ENCODE measurements at places on chromosomes 1 and 21. TPM values are rescaled to one million over a fixed set of nuclear protein-coding genes. Genes with fewer than 3 reads are reported as not detected.
A peak's percentile ranks its signal among the peaks of the same experiment; 100 is the strongest.

Gene RIPPLY3
- 0.18 TPM for total RNA-seq

DNA sequence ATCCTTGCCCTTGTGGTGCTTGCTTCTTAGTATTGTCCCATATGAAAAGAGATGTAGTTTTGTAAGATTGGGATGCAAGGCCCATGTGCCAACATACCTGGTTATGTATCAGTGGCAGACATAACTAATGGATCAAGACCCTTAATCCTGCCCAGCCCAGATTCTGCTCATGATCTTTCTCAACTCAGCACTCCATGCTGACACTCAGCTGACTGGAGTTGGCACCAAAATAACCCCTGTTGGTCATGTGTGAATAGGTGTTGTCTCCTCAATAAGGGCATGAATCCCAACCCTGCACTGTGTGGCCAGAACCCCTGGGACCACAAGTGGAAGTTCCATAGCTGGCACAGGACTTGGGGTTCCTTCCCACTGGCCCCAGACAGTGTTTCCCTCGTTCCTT is 13.9 kb upstream of the CNR2 start:
- no peak for DNase-seq

GRCh38 chr1:231139125-231139649 is 22.7 kb upstream of the TRIM67 start:
- DNase-seq, result no peak

DNA sequence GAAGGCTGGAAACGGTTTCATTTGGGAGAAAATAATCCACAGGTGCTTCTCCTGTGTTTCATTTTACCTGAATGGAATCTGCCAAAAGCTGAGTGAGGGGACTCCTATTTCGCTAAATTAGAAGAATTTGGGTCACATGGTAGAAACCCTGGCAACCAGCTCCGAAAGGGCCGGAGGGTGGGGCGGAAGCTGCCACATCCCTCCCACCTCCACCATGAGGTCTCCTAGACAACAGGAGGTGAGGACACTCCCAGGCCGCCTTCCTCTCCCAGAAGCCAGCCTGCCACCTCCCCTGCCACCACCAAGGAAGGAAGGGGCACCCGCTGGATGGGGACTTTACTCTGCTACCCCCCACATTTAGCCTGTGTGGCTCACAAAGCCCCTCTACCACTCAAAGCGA is 199.9 kb upstream of the ZC3H12A start:
- no peak for DNase-seq

Gene USH2A
- 0.44 TPM for total RNA-seq

- DNase-seq, result no peak
These were observed 7.5 kb downstream of the DMAP1 start for GRCh38 chr1:44220755-44221154.

GRCh38 chr1:92299477-92300150 is 755 bp downstream of the RPAP2 start:
- no peak for DNase-seq

Gene SLAMF6
- not detected for total RNA-seq

DNA sequence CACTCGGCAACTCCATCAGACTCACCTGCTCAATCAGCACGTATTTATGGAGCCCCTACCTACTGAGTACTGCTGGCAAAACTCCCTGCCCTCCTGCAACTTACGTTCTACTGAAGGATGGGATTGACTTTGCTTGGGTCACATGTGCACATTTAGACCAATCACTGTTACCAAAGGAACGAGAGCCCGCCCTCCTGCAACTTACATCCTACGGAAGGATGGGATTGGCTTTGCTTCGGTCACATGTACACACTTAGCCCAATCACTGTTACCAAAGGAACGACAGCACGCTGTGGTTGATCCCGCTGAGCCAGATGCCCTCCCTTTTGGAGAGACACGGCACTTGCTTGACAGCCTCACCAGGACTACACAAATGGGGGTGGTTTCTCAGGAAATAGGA is 46.0 kb downstream of the UBIAD1 start:
- no peak for DNase-seq

Gene HHIPL2
- 0.11 TPM for total RNA-seq

Gene LORICRIN
- not detected for total RNA-seq

- DNase-seq, result no peak
These were observed 34.8 kb upstream of the NPL start for GRCh38 chr1:182754543-182755314.

GRCh38 chr1:36603461-36603860 is 120.7 kb upstream of the CSF3R start:
- DNase-seq, result no peak

- DNase-seq, result peak; percentile 56
These were observed 84.9 kb upstream of the SLC44A3 start for GRCh38 chr1:94734963-94735901.

- DNase-seq, result no peak
These were observed 3.8 kb upstream of the SLC26A9 start for GRCh38 chr1:205947024-205947423.

DNA sequence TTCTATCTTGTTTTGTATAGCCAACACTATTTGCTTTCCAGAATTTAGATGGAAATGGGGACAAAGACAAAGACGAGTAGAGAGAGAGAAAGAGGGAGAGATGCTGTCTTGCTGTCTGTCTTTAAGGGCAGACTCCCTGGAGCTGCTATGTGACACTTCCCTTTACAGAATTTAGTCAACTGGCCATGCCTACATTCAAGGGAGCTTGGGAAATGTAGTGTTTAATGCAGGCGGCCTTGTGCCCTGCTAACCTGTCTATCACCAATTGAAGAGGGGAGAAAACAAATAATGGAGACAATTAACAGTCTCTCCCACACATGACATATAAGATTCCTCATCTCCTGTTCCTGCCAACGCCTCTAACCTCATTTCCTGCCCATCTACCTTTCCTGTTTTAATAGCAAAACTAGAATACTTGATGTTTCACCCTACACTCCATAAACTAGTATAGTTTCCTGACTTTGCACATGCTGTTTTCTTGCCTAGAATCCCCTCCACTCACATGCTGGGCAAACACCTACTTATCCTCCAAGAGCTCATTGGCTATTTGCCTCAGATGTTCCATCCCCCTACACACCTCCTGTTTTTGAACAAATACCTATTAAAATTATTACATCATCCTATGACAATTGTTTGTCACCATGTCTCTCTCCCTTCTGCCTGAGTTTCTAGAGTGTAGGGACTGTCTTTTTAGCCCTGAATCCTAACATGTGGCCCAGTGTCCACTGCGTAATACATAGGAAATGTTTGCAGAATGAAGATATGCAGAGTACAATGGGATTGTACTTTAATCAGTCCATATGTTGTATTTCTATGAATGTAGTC is 117.2 kb downstream of the SLC25A24 start:
- no peak for DNase-seq

GRCh38 chr1:15985611-15986297 is 9.9 kb upstream of the ZBTB17 start:
- no peak for DNase-seq

DNA sequence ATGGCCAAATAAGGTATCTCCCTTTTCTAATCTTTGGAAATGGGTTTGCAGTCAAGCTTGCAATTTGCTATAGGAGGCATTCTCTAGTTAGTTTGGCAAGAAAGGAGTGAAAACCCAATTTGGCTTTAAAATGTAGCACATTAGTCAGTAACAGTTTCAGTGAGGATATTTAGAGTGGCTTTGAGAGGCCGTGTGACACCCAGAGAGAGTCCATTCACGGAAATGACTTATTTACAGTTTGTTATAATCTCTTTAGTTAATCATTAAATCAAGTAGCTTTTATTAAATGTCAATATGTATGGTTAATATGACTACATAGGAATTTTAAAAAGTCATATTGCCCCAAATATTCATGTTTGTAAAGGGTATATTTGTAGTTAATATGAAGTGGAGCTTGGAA is 9.6 kb downstream of the ZBTB18 start:
- DNase-seq, result no peak

Gene COL8A2
- total RNA-seq, result 1.1 TPM

DNA sequence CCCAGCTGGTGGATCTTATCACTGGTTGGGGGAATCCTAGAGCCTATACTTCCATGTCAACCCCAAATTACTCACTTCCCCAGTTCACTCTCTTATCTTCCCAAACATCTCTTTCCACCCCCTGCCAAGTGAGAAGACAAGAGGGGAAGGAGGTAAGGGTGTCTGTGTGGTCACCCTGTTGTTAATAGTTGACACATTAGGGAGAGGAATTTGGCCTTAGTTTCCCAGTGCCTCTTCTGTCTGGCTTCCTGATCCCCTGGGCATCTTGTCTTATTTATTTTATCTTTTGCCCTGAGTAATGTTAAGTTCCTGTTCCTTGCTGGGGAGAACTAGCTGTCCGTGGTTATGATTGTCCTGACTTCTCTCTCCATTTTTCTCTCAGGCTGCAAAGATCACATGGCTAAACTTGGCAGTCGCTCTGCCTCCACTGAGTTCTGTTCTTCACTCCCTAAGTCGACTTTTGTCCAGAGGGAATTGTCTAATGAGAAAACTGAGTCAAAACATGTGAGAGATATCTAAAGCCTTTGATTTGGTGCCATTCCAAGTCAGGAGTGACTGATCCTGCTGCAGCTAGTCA is 157.1 kb upstream of the SYT6 start:
- DNase-seq, result no peak

- no peak for DNase-seq
These were observed 60.3 kb upstream of the CSF3R start for GRCh38 chr1:36542962-36543515.

- peak; percentile 93 for DNase-seq
These were observed 59.4 kb upstream of the ASB17 start for GRCh38 chr1:75991497-75992114.

Gene CLCN6
- 23.3 TPM for total RNA-seq

Gene SGIP1
- total RNA-seq, result not detected

GRCh38 chr1:15226388-15227255 is 20.4 kb upstream of the FHAD1 start:
- DNase-seq, result peak; percentile 44

Gene KCNK2
- total RNA-seq, result 24.1 TPM

GRCh38 chr1:202888221-202888530 is 773 bp downstream of the RABIF start:
- no peak for DNase-seq

DNA sequence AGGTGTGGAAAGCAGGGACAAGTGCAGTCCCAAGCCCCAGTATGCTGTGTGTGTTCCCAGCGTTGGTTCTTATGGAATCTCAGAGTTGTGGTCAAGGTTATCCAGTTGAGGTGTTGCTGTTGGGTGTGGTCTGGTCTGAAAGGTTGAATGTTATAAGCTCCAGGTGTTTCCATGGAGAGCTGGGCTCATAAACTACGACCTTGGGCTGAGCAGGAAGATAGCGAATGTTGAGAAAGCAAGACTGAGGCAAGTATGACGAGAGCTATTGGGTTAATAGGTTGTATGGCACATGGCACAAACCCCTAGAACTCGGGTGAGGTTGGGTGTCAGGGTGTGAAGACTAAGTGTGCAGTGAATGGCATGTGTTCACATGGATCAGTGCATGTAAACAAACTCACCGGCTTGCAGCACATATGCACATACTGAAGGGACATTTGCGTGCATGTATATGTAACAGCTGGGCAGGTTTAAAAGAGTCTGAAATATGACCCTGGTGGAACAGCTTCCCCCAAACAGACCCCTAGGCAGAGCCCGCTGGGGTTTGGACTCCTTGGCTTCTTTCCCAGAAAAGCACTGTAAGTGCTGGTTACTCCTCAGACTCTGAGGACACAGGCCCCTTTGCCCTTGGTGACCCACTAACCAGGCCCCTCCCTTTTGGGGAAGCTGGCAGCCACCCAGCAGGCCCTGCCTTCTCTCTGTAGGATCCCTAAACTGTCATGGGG is 117.5 kb downstream of the NAV1 start:
- no peak for DNase-seq

- DNase-seq, result no peak
These were observed 269.2 kb downstream of the SDCCAG8 start for GRCh38 chr1:243525085-243525487.

DNA sequence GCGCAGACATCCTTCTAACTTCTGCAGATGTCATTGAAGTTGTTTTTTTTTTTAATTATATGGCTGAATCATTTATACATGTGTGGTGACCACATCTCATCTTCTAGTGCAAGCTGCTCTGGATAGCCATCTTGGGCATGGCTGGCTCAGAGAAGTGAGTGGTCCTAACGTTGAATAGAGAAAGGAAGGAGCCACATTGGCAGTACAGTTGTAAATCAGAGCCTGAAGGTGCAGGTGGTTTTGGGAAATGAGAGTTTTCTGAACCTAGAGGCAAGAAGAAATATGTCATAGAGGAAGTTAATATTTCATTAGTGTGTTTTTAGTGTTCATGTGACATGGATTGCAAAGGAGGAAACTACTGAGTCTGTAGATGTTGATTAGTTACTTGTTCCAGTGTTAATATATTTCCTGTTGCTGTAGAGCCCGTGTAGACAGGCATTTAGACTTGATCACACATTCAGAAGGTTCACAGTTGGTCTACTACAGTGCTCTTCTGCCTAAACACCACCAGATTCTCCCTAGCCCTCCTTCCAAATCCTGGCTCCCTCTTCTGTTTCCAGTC is 163.7 kb downstream of the ROR1 start:
- DNase-seq, result no peak

DNA sequence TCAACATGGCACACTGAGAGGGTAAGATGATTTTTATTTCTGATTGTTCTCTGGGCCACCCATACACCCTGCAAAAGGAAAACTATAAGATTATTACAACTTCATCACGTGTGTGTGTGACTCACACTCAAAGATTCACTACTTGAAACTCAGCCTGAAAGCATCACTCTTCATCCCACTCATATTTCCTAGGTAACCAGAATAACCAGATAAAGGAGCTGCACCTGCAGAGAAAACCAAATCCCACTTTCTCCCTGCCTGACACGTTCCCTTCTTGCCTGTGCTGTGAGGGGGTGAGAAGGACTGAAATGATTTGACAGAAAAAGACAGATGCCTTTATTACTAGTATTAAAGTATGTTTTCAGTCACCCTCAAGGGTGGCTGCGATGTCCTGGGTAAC is 131.6 kb downstream of the TGFBR3 start:
- DNase-seq, result no peak

DNA sequence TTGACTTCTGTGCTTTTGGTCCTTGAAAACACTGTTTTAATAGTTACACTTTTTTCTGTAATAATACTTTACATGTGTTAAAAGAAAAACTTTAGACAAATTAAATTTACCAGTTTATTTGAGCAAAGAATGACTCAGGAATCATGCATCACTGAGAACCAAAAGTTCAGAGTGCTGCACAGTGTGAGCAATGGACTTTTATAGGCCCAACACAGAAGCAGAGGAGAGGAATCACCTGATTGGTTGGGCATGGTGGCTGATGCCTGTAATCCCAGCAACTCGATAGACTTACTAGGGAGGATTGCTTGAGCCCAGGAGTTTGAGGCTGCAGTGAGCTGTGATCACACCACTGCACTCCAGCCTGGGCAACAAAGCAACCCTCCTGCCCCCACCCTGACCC is 29.3 kb downstream of the ZNF648 start:
- DNase-seq, result no peak

DNA sequence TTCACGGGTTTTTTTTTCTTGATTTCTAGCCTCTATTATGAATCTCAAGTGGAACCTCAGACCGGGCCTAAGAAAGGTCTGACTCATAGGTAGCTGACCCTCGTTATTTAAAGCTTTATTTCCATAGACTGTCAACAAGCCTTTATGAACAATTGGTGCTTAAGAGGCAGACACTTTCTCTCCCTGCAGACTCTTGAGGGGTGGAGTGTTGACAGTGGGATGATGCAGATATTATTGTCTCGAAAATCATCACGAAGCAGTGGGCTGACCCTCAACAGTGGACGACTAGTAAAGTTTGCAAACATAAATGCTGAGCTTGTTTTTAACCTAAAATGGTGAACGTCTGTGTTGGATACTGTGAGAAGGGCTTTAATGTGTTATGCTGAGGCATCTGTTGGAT is 1.8 kb downstream of the SFT2D2 start:
- DNase-seq, result no peak

Gene RNPEP
- 95.0 TPM for total RNA-seq

Data from adrenal gland (tissue), 19 donors.